ENCODE measurements at places on chromosomes 1 and 21.

DNA sequence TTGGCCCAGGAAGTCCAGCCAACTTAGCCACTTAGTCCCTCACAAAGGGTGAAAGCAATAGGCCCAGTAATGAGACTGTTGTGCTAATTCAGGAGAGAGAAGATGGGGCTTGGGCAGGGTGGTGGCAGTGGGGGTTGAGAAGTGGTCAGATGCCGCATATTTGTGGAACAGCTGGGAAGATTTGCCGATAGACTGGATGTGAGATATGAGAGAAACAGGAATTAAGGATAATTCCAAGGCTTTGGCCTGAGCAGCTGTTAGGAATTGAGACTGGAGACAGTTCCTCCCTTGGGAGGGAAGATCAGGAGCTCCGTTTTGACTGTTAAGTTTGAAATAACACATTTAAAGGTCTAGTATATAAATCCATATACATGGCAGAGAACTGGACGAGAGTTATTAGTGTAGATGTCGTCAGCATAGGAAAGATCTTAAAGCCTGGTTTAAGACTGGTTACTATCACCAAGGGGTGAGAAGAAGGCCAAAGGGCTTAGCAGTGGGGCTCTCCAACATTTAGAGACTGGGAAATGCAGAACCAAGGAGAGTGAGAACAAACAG, 323.7 kb upstream of the FAM78B start:
- DNase-seq = no peak

GRCh38 chr1:226845624-226846023, 24.8 kb upstream of the PSEN2 start:
- no peak for DNase-seq

DNA sequence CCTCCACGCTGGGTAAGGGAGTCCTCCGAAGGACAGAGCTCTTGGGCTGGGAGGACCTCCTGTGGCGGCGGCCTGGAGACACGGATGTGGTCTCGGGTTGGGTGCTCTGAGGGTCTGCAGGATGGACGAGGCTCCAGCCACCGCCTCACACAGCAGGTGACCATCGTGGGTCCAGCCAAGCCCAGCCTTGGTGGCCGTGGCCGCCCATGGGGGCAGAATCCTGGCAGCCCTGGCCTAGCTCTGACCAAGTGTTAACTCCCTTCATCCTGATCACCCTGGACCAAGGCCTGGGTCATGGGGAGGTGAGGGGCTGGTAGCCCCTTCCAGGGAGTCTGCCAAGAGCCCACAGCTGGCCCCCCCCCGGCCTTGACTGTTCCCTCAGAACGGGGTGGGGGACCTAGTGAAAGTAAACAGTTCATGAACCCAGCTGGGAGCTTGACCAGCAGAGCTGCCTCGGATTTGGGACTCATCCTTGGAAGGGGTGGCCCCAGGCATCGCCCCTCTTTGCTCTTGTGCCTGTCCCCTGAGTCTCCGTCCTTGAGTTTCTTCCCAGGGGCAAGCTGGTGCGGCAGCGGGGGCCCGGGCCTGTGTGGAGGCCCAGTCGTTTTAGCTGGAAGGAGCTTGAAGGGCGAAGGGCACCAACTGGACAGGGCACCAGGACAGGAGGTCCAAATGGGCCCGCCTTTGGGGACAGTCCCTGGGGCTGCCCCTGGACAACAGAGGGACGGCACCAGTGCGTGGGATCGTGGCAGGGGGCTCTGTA, 17.8 kb downstream of the ARHGEF16 start:
- no peak for DNase-seq

DNA sequence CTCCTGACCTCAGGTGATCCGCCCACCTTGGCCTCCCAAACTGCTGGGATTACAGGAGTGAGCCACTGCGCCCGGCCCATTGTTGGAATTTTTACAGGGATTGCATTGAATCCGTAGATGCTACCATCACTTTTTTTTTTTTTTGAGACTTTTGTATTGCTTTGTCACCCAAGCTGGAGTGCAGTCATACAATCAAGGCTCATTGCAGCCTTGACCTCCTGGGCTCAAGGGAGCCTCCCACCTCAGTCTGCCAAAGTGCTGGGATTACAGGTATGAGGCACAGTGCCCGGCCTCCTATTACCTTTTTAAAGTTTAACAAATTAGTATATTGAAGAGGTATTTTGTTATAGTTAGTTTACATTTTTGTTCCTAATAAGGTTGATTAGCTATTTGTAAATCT, 62.2 kb upstream of the SLC45A1 start:
- no peak for DNase-seq

- DNase-seq = no peak
Measured at GRCh38 chr1:148160343-148161052, 8.4 kb upstream of the NBPF11 start.

DNA sequence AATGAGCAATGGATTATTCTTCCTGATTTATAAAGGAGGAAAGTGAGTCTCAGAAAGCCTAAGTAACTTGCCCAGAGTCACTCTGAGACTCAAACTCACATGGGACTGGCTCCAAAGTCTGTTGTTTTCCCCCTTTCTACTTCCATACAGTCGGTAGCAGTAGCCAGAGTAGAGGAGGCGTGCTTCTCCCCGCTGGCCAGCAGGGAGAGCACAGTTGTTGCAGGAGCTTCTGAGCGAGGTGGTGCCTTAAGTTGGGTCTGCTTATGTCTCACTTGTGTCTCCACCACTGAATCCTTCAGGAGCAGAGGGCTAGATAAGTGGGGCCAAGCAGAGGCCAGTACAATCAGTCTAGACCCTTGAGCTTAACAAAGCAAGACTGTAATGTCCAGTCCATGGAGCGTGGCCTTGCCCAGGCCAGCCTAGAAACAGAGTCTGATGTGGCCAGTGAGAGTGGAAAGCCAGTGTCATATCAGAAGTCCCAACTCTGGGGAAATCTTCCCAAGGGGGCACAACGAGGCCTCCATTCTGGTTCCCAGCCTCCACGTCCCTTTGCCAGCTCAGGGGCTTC, 181.9 kb downstream of the ZSCAN20 start:
- no peak for DNase-seq

DNA sequence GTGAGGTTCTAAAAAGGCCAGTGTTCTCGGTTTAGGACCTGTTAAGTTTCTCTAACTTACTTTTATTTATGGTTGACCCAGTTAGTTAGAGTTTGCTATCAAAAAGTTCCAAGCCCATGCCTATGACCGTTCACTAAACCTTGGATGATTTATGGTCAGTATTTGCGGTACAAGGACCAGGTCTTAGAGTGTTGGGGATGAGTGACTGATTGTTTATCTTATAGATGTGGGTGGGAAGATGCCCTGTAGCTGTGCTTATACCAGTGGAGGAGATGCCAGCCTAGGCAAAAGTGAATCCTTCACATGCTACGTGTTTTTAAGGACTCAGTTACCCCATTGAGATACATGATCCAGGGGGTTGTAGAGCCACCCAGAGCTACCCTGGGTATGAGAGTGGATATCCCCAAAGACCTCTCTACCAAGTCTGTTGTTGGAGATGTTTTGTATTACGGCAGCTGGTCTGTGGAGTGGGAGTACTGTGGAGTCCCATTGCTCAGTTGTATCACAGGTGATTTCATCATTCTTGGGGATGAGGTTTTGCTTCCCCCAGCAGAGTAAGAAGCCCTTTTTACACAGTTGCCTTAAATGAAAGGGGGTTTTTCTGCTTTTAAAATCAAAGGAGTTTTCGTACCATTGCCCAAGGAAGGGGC, 2.1 kb downstream of the SLC22A15 start:
- no peak for DNase-seq

- DNase-seq = no peak
Measured at GRCh38 chr21:45427331-45428271, 22.6 kb downstream of the COL18A1 start.

GRCh38 chr1:215119056-215119455, 36.5 kb downstream of the KCNK2 start:
- no peak for DNase-seq

GRCh38 chr1:230536641-230537155, 105.6 kb upstream of the COG2 start:
- no peak for DNase-seq

DNA sequence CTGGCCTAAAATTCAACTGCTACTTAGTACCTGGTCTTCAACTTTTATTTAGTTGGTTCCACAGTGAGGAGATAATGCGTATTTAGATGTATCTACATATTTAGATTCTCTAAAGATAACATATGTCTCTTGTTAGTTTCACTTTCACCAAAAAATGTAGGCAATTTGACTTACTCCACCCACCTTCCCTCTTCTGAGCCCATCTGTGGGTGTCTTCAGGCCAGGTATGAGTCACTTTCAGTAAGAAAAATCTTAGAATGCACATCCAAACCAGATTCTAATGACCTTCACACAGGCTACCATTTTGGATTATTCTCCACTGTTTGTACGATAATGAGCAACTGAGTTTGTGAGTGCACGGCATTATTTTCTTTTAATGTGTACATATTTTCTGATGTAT, 501.7 kb downstream of the NEGR1 start:
- DNase-seq = no peak

DNA sequence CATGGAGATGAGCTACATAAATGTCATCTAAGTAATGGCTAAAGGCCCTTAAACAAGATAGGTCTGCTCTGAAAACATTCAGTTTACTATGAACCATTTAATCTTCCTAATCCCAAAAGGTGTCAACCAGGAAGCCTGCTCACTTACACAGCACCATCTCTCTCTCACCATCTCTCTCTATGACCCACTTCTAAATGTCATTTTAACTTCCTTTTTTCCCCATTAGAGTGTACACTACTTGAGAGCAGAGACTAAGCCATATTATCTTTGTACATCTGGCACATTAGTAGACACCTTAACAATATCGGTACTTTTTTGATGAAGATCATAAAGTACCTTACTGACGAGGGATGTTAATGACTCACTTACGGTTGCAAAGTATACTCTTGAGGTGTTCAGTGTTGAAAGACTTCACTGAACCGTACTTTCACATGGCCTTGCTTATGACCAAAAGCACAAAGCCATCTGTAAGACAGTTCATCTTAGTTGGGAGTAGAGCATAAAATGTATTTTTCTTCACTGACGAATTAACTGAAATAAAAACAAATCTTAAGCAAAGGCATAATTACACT, 25.4 kb downstream of the FBXO42 start:
- DNase-seq = no peak

DNA sequence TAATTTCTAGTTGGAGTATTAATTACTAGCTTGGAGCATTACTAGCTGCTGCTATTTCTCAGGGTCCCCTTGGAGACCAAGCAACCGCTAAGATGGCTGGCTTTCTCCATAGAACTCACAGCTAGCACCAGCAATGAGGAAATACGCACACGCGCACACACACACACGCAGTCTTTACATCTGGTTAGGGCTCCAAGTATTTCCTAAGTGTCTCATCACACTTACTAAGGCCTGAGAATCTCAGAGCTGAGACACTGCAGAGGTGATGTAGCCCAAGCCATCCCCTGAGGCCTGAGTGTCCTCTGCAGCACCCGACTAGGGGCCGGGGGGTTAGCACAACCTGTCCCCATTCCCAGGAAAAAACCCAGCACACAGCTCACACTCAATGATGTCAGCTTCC, 42.5 kb downstream of the ITPKB start:
- no peak for DNase-seq

DNA sequence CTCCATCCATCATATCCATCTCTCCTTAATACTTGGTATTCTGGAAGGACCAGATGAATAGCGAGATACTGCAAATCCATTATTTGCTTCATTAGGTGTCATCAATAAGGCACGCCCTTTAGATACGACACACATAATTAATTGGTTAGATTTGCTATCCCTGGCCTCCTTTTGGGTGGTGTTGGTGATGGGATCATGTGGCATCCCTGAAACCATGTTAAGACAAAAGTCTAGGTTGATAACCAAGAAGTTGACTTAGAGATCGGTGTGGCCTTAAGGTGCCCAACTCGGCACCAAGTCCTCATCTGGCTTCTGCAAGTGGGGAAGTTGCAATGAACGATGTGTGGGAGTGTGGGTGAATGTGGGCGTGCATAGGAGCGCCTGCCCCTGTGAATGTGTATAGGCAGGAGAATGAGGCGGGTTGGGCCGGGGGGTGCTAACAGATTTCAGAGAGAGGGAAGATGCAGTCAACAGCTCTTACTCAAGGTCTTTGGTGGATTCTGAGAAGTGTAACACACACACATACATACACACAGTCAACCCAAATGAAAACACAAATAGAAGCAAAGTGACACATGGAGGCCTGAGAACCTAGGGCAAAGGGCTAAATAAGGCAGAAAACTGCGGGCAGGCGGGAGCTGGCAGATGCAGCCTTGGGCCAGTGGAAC, 415.7 kb upstream of the ESRRG start:
- DNase-seq = no peak

GRCh38 chr1:158075078-158075477, 81.6 kb downstream of the KIRREL1 start:
- no peak for DNase-seq

DNA sequence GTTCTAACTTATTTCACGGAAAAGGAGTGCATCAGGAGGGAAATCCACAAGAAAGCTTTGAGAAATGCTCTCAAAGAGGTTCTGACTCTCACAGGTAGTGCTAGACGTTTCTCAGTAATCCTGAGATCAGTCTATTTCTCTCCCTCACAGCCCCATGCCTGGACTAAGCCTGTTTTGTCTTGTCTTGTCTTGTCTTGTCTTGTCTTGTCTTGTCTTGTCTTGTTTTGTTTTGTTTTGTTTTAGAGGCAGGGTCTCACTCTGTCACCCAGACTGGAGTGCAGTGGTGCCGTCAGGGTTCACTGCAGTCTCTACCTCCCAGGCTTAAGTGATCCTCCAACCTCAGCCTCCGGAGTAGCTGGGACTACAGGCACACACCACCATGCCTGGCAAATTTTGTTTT, 133.3 kb upstream of the SGIP1 start:
- no peak for DNase-seq

GRCh38 chr1:42152907-42153600, at the start of gene GUCA2B:
GUCA2B (plus strand) TSS chr1:42153410; CDS start chr1:42153451, 41 bp downstream.
- no peak for DNase-seq

DNA sequence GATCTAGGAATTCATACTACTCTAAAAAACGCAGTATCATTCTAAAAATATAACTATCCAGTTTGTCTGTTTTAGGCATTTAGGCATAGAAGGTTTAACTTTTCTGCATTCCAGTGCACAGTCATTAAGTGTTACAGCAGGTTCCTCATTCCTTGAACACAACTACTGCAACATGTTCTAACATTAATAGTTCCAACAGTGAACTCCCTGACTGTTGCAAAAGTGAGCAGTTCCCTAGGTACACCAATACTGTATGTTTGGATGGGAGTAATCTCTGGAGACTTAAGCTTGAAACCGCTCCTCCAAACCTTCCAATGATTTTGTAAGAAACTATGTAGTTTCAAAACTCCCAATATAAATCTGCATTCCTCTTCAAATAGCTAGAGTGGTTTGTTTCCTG, 46.2 kb downstream of the UCHL5 start:
- no peak for DNase-seq

Measured in anterior cingulate cortex (tissue), 58 donors.